Activated CD8-positive, alpha-beta memory T cell treated with anti-CD3 and anti-CD28 coated beads, Interleukin-2, amount 50 U/mL, for 4 hours (primary cell): ENCODE measurements at places on chromosomes 3 and 15.

- no peak for DNase-seq
Observed at GRCh38 chr3:159364511-159364910, 562.7 kb downstream of the MFSD1 start.

DNA sequence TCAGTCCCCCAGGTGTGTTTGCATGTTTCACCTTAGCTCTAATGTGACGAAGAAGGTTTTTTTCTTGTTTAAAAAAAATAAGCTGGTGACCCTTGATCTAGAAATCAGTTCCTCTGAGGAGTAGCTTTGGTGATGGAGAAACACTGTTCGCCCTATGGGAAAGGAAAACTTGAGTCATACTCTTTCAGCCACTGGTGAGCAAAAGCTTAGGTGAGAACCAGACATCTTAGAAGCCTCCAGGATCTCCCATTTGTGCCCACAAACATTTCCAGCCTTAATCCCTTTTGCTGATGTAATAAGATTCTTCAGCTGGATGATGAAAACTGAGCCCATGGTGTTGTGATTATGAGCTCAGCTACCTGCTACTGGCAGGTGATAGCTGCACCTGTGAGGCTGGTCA lies 37.8 kb downstream of the SLC27A2 start:
- no peak for DNase-seq

DNA sequence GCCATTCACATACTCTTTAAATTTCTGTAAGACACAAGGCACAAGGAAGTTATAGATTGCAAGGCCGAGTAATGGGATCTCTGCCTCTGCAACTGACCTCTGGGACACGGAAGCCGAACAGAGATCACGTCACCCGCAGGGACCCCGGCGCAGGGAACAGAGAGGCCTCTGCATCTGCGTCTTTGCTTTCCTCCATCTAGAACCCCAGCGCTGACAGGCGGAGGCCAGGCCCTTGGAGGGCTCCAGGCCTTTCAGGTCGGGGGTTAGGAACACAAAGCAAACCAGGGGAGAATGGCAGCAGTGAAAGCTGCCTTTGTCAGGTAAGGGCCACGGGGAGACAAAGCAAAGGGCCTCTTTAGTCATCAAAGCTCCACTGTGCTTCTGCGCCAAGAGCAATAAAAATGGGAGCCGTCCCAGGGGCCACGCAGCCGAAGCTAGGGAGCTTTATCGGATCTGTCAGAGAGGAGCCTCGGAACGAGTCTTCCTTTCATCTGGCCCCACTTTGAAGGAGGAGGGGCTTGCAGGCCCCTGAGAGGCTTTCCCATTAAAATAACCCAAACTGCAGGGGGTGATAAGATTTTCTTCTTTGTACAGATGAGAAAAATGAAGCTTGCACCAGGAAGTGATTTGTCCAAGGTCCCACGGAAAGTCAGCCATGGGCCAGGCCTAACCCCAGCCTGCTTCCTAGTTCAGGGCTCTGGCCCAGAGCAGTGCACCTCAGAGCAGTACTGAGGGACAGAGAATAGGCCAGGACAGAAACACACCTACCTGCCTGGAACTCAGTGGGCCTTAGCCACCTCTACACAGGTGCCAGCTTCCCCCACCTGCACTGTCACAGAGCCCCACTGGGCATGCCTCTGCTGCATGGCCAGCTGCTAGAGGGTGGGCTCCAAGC lies 84.4 kb upstream of the RAD18 start:
- DNase-seq, result no peak

GRCh38 chr3:24545887-24546286 lies 51.2 kb upstream of the THRB start:
- DNase-seq, result no peak

- no peak for DNase-seq
Observed at GRCh38 chr15:91488452-91488851, 365.1 kb upstream of the SLCO3A1 start.

- no peak for DNase-seq
Observed at GRCh38 chr3:39540162-39540921, 72.9 kb downstream of the MOBP start.

- DNase-seq, result no peak
Observed at GRCh38 chr3:25576831-25577454, 87.8 kb downstream of the TOP2B start.

DNA sequence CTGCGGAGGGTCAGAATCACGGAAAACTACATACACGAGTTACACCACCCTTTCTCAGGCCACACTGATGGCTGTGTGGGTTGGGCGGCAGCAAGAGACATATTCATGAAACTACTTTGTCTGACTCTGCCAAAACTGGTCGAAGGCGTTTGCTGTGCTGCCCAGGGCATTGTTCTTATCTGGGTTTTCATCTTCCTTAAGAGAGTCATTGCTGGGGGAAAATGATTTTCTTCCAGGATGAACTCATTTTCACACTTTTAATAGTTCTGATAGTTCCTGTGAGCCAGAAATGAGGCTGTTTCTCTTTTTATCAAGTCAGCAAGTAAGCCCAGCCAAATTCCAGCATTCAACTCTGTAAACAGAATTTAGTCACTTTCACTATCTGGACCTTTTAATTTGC lies 47.6 kb downstream of the TRIM71 start:
- DNase-seq, result no peak

- DNase-seq, result no peak
Observed at GRCh38 chr15:63889831-63890230, 56.1 kb upstream of the HERC1 start.

DNA sequence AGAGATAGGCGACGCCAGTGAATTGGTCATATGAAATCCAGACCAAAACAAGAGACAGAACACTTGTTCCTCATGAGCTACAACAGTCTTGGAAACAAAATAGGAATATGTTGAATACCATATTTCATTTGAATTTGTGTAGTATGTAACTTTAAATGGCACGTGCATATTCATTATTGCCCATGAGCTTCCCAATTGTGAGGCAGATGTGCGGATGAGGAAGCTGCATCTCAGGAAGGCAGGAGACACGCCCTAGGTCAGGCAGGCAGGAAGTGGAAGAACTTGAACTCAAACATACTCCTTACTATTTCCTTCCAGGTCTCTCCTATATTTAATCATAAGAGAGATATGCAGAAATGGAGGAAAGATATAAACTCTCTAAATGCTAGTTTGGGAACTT lies 106.8 kb upstream of the SLC2A2 start:
- no peak for DNase-seq

- no peak for DNase-seq
Observed at GRCh38 chr3:169509780-169510692, 153.5 kb downstream of the MECOM start.

- no peak for DNase-seq
Observed at GRCh38 chr3:114858329-114858728, 288.8 kb downstream of the ZBTB20 start.

DNA sequence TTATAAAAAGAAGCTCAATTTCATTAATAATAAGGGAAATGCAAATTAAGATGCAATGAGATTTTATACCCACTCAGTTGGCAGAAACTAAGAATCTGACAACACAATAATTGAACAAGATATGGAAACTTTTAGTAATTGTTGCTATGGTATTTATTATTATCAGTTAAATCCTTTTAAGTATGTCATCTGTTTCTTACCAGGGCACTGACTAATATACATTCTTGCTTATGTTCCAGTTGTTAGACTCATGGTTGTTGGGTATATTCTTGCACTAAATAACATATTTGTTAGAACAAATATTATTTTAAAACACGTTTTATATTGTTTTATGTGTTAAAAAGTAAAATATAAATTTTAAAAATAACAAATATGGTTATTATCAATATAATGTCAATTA lies 690.3 kb downstream of the MECOM start:
- no peak for DNase-seq

DNA sequence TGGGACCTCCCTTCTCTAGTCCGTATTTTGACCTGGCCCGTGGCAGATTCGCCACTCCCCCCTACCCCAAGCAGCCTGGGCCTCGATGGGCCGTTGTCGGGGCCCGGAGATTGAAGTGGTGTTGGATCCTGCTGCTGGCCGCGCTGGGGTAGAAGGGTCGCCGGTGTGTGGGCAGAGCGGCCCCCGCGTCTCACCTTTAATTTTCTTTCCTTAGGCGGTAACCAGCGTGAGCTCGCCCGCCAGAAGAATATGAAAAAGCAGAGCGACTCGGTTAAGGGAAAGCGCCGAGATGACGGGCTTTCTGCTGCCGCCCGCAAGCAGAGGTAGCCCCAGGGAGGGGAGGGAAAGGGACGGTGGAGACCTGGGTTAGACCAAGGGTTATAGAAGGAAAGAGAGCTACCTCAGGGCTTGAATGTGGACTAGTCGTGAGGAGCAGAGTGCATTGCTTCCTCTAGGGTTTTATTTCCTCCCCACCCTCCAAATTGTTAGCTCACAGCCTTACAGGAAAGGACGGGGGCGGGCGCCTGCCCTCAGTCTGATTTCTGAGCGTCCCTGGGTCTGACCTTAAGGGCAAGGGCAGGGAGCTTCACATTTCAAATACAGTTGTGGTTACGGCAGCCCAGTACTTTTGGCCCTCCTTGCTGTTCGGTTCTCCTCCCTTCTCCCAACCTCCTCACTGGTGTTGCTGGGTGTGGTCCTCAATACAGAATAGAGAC lies 799 bp downstream of the SERF2 start:
- DNase-seq, result peak; percentile 34

DNA sequence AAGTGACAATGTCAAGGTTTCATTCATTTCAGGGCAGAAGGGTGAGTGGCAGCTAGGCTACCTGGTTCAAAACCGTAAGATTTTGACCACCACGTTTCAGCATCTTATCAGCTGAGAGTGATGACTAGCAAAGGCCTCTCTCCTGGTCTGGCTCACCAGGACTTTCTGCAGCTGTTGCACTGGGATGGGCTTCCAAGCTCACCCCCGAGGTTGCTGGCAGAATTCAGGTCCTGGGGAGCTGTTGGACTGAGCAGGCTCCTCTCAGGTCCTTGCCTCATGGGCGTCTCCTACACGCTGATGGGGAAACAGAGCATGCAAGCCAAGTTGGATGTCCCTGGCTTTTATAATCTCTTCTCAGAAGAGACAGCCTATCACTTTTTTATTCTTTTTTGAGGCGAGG lies 88.8 kb upstream of the RNU6-1 start:
- DNase-seq, result no peak

- DNase-seq, result no peak
Observed at GRCh38 chr3:195913382-195913781, 5.0 kb upstream of the TNK2 start.

DNA sequence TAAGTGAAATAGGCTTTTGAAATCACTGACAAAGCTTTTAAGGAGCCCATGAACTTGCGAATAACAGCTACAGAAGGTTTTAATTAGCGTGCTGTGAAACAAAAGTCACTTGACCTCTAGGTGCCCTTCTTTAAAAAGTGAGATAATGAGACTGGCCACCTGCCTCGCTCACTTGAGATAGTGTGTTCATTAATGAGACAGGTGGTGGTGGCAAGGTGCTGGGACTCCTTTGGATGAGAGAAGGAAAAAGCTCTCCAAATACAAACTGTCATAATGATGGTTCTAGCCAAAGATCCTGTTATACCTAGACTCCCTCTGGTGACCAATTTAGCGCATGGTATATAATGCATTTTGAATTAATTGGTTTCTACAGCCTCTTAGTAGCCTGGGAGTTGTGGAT lies 22.7 kb upstream of the IREB2 start:
- no peak for DNase-seq

DNA sequence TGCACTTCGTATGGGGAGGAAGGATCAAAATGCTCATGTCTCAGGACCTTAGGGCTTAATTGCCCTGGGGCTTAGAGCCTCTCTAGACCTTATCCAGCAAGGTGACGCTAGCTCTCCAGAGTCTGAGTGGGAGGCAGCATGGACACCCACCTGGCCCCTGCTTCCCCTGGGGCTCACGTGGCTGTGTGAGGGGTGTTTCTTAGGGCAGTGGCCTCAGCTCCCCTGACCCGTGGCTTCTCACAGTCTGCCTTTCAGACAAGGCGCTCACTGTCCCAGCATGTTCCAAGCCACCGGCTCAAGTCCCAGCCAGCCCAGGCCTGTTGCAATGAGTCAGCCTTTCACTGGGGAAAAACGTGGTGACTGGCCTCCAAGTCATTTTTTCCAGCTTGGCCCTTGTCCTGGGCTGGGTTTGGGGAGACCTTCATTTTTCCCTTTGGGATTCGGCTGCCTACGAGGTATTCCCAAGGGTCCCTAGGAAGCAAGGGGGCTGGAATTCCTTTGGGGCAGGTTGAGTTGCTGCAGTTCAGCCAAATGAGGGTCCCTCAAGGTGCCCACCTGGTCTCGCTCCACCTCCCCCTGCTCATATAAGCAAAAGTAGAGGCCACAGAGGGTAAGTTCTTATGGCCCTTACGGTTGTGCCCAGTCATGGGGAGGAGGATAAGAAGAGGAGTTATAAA lies 15.7 kb downstream of the BHLHE40 start:
- DNase-seq, result no peak

DNA sequence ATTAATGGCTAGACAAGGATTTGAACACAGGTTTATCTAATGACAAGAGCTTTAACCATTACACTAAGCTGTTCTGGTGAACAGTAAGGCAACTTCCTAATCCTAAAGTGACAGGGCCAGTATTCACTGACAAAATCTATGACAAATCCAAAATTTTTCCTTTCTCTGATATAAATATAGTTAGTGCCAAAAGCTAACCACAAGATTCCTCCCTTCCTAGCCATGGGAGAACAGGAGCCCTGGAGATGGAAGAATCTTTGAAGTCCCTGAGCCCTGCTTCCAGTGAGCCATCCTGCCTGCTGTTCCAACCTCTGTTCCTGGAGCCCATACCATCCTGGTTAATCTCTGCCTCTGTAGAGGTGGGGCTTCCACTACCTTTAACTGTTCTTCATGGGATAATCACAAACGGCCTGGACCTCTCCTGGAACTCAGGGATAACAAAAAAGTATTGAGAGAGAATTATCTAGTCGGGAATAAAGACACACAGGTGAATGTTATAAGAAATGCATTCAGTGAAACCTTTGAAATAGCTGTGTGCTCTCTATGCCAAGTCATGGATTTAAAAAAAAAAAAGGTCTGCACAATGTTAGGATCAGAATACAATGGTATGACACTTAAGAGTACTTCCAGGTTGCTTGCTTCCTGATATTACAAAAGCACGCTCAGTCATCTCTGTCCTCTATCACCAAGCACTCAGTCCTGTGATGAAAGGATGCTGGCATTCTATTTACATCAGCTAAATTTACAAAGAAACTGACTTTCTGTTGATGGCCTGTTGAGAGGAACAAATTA lies 235.8 kb downstream of the SUCLG2 start:
- DNase-seq, result no peak

DNA sequence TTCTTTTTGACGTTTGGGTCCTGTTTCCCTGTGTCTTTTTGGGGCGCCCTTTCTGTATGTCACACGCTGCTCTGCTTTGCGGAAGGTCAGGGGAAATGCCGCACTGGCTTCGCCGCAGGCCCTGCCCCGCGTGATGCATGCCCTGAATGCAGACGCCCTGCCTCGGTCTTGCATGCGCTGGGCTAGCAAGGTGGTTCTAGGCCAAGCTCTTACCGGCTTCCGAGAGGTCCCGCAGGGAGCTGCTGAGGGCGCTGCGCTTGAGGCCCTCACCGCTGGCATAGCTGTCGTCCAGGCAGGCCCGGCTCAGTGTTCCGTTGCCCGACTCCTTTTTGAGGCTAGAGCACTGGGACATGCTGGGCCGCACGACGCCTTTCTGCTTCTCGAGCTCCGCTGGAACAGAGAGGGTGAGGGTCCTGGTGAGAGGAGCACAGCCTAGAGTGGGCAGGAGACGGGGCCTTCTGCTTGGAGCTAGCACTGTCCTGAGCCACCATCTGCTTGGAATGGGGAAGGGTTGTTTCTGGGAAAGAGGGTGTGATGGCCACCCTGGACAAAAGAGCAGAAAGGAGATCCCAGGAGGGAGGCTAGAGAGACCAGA lies 66.9 kb upstream of the RPL32 start:
- DNase-seq, result no peak

- no peak for DNase-seq
Observed at GRCh38 chr15:48642795-48643194, 2.7 kb downstream of the FBN1 start.

GRCh38 chr3:61915296-61915695 lies 353.9 kb downstream of the PTPRG start:
- DNase-seq, result no peak

- no peak for DNase-seq
Observed at GRCh38 chr3:14411166-14411526, 8.7 kb downstream of the SLC6A6 start.
